ENCODE measurements at places on chromosomes 16 and 17. TPM values are rescaled to one million over a fixed set of nuclear protein-coding genes. Genes with fewer than 3 reads are reported as not detected.

DNA sequence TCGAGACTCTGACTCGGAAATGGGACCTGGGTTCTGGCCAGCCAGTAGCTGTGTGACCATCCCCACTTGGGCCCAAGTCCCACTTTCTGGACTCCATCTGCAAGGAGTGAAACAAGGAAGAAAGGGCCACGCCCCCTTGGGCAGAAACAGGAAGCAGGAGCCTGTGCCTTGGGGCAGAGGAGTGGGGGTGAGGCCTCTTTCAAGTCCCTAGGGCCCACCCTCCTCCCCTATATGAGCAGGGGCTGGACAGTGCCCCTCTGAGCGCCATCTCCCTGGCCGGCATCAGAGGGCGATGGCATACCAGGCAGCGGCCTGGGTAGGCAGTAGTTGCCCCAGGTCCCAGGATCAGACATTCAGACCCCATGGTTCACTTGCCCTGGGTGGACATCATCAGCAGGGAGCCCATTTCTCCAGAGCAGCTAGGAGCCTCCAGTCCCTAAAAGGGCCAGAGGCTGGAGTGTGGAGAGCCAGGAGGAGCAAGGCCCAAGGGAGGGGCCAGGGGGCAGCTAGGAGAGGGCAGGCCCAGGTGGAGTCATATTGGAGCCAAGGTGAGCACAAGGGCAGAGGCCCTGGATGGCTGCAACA, 7.1 kb downstream of the BCAR1 start:
- DNase-seq: no peak

GRCh38 chr17:34154961-34155730, 99.9 kb upstream of the CCL2 start:
- no peak for DNase-seq

GRCh38 chr16:14071576-14072271, 605 bp downstream of the MRTFB start:
- DNase-seq: no peak

DNA sequence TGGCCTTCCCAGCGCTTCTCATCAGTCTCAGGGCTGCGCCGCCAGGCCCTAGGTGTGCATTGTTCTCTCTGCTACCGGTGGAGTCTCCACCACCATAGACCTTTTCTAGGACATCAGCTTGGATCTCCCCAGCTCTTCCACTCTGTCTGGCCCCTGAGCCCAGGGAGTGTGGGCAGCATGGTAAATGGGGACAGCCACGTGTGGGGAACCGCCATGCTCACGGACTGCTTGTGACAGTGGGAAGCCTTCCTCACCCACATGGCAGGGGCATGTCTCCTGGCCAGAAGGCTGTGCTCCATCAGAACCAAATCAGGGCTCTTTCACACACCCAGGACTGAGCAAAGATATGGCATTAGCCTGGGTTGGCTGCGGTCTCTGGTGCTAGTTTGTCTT, 51.3 kb downstream of the TNFRSF13B start:
- no peak for DNase-seq

GRCh38 chr16:51987519-51987918, 559.4 kb downstream of the TOX3 start:
- DNase-seq: no peak

DNA sequence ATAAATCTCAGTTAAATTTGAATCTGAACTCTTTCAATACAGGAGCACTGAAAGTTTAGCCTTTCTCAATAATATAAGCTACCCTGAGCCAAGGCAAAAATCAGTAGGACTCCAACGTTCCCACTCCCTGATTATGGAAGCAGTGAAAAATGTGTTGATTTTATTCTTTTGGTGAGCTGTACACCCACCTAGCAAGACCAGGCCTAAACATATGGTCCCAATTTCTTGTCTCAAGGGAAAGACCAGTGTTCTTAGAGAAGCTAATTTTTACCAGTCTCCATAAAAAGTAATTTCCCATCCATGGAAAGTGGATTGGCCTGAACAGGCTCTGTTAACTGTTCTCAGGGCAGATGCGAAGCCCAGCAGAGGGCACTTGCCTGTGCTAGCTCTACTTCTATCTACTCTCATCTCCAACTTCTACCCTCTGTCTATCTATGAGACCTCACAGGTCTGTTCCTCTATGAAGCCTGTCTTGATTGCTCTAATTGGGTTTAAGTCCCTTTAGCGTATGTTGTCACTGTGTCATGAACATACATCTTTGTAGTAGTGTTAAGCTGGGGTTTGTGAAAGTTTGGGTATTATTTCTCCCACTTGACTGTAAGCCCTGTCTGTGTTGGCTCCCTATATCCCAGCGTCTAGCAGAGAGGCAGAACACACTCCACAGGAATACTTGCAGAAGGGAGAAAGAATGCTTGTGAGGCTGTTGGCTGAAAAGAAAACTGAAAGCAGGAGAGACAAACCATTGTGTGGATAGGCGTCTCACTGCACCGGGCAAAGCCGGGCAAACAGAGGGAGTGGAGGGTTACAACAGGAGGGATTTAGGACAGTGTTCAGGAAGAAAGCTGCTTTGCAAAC, 167.1 kb upstream of the MAF start:
- no peak for DNase-seq

KRTAP3-1 gene
- not detected for total RNA-seq

WNK4 gene
- total RNA-seq: 21.1 TPM

CLEC18B gene
- total RNA-seq: 6.5 TPM

DNA sequence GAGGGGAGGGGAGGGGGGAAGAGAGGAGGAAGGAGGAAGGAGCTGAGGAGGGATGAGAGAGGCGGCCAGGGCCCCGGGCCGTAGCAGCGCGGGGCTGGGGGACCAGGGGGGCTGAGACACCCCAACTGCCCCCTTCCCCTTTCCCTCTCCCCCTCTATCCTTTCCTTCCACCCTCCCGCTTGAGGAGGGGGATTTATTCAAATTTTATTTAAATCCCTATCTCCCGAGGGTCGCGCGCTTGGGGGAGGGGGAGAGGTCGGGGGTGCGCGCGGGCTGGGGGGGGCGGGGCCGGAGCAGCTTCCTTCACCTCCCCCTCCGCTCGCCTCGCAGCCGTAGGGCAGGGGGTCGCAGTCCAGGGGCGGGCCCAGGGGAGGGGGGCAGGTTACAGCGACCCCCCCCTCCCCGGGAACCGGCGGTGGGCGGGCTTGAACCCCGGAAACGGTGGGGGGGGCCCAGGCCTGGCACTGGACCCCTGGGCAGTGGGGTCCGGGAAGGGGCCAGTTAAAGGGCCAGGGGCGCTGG, at the start of gene FBXL19:
TSS of gene FBXL19 (plus strand) at position 19 of the 522 bp plus-strand sequence. CDS start 2,183 bp downstream, outside the sequence.
- DNase-seq: no peak

GPR179 gene
- not detected for total RNA-seq

VPS35L gene
- 28.3 TPM for total RNA-seq

DNA sequence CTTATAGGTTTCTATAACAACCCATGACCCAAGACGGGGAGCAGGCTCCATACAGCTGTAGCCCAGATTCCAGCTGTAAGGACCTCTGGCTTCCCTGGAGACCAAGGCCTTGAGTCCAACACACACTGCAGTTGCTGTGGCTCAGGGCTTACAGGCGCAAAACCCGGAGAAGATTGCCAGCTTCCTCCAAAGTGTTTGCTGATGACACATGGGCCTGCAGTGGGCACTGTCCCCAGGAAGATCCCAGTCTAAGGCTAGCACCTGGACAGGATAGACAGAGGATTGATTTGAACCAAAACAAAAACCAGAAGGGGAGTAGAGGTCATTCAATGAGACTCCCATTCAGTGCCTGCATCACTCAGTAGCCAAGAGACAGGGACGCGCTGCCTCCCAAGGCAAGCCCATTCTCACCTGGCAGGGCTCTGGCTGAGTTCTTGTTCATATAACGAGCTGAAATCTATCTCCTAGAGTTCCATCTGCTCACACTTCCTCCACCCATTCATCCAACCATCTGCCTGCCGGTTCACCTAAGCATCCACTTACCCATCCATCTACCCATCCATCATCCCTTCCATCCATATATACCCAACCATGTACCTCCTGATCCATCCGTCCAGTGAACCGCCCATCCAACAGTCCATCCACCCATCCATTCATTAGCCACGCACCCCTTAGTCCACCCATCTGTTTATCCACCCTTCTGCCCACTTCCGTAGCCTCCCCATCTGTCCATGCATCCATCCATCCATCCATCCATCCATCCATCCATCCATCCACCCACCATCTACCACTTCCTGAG, 10.2 kb downstream of the RAB11FIP4 start:
- no peak for DNase-seq

DNA sequence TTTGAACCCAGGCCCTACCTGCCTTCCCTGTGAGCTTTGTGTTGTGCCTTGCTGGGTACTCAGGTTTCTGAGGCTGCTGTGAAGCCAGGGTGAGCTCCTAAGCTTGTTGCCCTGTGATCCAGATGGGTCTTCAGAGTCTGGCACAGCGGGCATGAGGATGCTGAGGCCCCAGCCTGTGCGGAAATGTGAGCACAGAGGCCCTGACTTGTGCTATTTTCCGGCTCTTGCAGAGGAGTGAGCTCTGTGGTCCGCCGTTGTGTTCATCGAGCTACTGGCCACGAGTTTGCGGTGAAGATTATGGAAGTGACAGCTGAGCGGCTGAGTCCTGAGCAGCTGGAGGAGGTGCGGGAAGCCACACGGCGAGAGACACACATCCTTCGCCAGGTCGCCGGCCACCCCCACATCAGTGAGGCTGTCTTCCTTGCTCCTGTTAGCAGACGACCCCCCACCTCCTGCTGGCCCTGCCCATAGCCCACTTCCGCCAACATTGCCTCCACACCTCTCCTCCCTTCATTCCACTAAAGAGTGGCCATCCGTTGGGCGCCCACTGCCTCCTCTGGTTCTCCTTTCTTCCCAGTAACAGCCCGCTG, 2.7 kb downstream of the PHKG2 start:
- DNase-seq: no peak

GRCh38 chr17:67107171-67107570, 62.8 kb downstream of the CACNG1 start:
- no peak for DNase-seq

- DNase-seq: peak; percentile 54
Measured at GRCh38 chr16:88713568-88714419, 7.5 kb downstream of the CTU2 start.

Data from K562 (cell line).